ENCODE measurements at places on chromosomes 2 and 18.

- DNase-seq = peak; percentile 64
Measured at GRCh38 chr2:25230198-25230947, 62.0 kb upstream of the POMC start.

GRCh38 chr2:237253046-237253702 is 160.8 kb downstream of the COL6A3 start:
- DNase-seq = no peak

DNA sequence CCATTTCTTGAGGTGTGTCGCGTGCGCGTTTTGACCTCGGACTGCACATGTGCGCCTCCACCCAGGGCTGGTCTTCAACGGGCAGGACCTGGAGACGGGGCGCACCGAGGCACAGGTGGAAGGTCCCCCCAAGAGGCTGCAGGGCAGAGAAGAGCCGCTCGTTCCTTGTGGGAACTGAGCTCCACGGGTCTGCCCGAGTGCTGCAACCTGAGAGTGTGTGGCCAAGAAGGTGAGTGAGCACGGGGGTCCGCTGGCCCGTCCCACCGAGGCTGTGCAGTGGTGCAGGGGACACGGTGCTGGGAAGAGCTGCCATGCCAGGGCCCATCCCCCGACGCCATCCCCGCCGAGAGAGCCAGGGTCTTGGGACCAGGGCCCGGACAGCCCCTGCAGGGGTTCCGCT is 268.3 kb downstream of the GALR1 start:
- DNase-seq = no peak

- no peak for DNase-seq
Measured at GRCh38 chr18:23539911-23540525, 36.7 kb downstream of the RMC1 start.

DNA sequence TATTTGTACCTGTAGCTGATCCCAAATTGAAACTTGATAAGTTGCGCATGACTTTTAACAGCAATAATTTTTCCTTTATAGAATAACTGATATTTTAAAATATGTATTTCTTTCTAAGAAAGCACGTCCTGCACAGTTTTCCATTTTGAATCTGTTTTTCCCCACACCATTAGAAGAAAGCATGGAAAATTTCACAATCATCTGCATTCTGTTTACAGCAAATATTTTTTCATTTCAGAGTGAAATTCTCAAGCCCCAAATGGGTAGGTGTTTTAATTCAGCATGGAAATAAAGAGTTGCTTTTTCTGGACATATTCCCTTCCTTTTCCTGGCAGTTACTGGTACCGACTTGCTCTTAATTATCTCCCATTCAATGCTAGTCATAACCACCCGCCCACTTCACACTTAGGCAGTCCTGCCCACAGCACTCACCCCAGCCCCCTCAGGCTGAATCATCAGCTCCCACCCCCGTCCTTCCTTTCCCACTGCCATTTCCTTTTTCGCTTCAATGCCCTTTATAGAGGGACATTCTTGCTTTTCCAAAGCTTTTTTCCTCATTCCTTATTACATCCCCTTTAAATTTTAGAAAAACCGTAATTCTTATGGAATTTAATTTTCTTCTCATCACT is 89.2 kb upstream of the GLS start:
- no peak for DNase-seq

- no peak for DNase-seq
Measured at GRCh38 chr2:241855888-241856422, 2.7 kb downstream of the PDCD1 start.

DNA sequence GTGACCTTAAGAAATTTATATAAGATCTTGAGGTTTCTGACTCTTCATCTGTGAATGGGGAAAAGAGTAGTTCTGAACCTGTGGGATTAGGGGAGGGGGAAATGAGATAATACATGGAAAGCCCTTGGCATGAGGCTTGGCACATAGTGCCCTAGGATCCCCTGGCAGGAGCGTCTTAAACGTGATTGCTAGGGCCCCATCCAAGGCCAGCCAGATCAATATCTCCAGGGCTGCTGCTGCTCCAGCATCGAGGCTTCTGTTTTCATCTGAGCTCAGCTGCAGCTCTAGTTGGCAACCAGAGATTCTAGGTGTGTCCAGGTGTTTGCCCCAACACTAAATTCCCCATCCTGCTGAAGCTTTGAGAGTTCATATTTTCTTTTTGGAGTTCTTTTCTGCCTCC is 71.0 kb downstream of the IL1R2 start:
- DNase-seq = no peak

GRCh38 chr2:71538656-71539265 is 85.4 kb downstream of the DYSF start:
- DNase-seq = no peak

DNA sequence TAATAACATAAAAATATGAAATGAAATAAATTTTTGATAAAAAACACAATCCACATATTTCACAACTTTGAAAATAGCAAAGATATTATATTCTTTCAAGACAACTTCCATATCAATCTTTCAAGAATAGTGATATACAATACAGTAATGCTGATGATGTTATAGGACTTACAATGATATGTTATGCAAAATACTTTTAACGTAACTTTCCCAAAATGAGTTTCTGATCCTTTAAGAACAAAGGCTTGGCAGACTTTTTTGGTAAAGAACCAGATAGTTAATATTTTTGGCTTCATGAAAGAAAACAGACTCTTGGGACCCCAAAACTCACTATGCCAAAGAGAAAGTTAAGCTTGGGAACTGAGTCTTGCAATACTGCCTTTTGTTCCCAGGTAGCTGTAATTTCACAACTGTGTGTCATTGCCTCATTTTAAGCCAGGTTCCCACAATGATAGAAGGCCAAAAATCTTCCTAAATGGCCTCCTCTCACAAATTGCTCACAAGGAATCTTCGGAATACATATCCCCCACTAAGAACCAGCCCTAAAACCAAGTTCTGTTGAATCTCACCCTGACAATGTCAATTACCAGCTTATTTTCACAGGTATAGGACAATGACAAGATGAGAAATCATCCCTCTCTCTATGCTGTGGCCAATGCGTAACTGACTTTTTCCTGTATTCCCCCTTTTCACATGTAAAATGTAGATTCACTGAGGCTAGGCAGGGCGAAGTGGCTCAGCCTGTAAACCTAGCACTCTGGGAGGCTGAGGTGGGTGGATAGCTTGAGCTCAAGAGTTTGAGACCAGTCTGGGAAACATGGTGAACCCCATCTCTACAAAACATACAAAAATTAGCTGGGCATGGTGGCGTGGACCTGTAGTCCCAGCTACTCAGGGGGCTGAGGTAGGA is 54.8 kb upstream of the STRN start:
- no peak for DNase-seq

DNA sequence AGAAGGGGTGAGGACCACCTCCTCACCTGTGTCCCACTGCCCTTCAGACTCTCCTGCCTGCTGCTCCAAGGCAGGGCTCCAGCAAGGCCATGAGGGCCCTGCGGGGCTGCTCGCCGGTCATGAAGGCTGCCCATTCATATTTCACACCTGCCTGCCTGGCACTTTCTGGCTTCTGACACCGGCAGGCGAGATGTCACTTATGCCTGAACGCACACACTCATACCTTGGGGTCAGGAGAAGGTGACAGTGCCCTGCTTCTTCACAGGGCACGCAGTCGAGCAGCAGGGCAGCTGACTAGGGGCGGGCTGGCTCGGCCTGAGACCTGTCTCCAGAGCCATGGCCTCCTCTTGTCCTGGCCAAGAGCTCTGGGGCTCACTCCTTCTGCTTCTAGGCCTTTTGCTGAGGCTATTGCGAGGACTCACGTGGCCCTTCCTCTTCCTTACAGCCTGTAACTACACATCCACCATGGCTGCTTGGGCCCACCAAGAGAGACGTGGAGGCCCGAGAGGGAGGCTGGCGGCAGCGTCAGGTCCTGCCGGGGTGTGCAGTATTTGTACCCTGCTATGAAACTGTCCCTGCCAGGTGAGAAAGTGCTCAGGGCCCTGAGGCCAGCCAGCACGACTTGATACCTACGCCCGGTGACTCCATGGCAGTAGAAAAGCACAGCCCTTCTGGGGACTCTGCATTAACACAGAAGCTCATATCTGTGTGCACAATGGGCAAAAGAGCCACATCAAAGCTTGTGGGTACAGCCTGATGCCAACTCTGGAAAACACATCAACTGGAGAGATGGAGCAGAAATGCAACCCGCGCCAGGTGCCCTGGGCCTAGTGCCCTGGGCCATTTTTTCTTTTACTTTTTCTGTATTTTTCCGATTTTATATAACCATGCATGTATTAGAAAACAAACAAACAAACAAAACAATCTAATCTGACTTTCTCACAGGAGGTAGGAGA is 30.6 kb downstream of the HS6ST1 start:
- no peak for DNase-seq

DNA sequence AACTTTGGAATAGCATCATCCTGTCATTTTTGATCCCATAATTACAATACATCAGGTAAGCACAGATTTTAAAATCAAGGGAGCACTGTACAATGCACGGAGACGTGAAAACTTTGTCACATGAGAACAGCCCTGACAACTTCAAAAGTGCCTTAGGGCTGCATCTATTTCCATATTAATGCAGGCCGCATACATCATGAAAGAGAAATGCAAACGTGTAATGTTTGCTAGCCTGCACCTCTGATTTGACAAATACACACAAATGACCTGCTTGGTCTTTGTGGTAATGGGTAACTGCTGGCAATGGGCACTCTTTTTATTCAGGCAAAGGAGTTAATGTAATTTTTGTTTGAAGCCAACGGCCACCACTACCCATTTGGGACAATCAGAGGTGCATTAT is 202.0 kb upstream of the EPHA4 start:
- no peak for DNase-seq

GRCh38 chr2:42492691-42493467 is 903 bp downstream of the KCNG3 start:
- no peak for DNase-seq

- DNase-seq = no peak
Measured at GRCh38 chr2:197889041-197889440, 84.6 kb downstream of the PLCL1 start.

GRCh38 chr2:178428396-178428806 is 22.6 kb downstream of the PRKRA start:
- DNase-seq = no peak

DNA sequence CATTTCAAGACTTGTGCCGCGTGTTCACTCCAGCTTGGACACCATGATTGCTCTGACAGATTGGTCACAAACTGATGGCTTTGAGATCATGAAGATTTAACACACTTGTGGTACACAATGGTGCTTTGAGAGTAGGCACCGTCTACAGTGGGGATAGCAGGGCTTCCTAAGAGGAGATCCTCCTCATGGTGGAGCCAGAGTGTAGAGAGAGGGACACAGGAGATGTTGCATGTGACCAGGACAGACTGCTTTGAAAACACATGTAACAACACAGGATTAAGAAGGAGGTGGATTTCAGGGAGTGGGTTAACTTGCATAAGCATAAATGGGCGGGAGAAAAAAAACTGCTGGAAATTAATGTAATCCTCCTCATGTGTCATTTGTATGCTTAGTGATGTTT is 95.7 kb upstream of the LINC00305 start:
- no peak for DNase-seq

DNA sequence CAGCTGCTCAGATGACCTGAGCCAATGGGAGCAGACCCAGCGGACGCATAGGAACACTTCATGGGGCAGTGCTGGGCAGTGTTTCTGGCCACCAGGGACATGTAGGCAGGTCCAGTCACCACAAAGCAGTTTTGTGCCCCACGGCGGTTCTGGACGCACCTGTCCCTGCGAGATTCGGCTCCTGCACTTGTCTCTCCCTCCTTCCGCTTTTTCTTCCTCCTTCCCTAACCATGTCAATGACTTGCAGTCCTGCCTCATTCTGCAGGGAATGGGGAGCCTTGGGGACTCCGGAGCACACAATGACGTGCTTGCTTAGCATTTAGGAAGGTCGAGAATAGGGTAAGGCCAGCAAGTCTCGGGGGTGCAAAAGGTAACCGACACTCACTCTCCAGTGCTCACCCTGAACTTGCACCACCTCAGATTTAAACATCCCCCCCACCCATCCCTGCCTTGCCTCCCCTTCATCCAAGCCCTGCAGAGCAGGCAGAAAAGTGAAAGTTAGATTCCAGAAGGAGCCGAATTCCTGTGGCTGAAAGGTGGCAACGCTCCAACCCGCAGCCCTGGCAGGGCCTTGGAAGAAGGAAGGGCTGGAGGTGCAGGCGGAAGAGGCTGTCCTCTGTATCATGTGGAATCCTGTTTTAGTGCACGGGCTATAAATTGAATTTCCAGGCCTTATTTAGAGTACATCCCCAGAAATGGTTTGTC is 40.5 kb upstream of the ATG16L1 start:
- peak; percentile 42 for DNase-seq

DNA sequence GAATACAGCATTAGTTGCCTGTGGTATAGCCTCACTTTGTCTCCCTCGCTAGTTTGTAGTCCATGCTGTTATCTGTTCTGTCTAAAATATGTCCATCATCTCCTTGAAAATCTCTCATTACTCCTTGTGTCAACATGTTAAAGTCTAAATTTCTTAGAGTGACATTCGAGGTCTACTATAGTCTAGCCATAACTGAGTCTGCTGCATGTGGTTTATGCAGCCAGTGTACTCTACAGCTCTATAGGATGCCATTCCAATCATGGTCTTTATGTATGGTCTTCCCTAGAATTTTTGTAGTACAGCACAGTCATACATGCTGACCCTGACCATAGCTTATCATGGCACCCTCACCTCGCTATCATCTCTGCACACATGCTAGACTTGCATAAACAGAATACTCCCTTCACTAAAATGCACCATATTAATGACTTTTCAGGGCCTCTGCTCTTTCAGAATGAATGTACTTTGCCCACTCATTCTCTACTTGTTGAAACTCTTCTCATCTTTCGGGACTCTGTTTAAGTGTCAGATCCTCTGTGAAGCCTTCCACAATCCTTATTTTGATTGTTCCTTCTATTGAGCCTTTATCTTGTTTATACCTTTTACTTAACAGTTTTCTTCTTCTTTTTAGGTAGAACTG is 12.8 kb downstream of the TANK start:
- no peak for DNase-seq

DNA sequence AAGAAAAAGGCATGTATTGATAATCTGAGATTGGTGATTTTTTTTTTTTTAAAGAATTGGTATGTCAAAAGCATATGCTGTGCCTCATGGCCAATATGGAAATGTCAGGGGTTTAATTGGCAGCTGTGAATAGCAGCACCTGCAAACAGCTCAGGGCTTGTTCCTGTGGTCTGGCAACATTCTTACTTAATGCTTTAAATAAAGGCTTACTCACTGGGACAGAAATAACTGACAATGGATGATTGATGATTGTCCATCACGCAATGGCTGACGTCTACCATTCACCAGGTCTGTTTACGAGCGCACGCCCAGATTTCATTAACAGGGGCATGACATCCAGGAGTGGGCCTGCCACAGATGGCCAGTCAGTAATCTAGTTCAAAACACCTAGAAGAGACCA is 66.7 kb downstream of the ETAA1 start:
- no peak for DNase-seq

- no peak for DNase-seq
Measured at GRCh38 chr2:146584316-146584715, 1260.5 kb upstream of the ACVR2A start.
